ENCODE measurements at places on chromosomes 7 and 10.
A peak's percentile ranks its signal among the peaks of the same experiment; 100 is the strongest.

DNA sequence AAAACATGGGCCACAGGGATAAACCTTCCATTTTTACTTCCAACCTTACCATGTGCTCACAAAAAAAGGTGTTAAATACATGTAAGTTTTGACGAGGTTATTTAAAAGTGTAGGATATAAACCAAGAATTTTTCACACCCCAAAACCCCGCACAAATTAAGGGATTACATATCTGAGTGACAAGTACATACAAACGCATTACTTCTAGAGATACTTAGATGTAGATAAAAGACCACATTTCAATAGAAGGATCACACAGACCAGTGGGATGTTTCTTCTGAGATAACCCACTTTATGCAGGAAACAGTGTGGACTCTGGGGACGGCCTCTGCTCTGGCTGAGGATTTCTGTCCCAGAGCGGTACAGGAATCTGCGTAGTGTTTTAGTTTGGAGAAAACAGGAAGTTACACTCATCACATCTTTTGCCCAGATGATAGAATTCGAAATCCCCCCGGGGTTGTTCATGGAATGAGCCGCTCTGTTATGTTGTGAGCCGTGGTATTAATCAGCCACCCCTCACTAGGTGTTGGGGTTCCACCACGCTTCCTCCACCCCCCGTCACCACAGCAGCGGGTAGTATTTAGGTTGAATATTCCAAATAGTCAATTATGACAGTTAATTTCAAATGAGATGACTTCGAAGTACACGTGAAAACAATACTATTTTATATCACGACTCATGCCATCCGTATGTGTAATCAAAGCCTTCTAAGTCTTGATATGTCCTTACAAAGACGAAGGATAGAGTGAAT lies 1.3 kb upstream of the CUL1 start:
- peak; percentile 48 for DNase-seq

DNA sequence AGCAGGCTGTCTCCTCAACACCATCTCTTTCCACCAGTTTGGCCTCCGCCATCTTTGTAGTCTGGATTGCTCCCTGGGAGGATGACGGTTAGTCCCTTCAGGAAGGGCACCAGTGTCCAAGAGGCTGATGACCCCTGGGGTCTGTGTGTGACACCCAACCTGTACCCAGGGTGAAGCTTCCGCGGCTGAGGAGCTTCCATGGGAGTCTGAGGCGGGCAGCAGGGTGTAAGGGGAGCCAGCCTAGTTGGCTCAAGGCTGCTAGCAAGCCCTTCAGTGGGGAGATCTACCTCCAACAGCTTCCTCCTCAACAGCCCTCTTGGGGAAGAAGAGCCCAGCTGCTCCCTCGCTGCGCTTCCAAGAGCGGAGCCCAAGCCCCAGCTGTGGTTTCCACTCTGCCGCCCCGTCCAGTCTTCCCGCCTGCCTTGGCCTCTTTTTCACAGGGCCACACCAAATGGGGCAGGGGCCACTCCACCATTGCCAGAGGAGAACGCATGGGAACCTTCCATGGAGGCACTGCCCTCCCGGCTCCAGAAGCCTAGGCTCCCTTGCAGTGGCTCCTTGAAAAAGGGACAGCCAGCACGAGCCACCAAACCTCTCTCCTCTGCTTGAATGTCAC lies 57.4 kb downstream of the TMEM209 start:
- DNase-seq, result no peak

GRCh38 chr7:21671859-21672258 lies 129.0 kb downstream of the DNAH11 start:
- DNase-seq, result no peak

GRCh38 chr7:71182438-71182935 lies 50.5 kb downstream of the GALNT17 start:
- no peak for DNase-seq

DNA sequence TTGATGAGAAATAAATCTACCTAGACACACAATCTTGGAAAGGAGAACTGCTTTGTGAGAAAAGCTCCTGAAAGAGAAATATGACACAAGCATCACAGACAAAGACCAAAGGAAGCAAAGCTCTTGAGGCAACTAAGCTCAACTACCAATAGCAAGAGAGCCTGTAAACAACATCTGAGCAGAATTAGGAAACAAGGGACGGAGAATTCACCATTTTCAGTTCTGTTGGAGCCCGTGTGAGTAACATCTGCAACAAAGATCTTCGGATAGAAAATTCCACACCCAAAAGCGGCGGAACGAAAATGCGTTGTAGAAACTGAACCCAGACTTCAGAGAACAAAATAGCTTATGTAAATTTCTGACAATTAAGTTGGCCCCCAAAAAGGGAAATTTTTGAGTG lies 909.9 kb upstream of the MBL2 start:
- DNase-seq, result no peak

DNA sequence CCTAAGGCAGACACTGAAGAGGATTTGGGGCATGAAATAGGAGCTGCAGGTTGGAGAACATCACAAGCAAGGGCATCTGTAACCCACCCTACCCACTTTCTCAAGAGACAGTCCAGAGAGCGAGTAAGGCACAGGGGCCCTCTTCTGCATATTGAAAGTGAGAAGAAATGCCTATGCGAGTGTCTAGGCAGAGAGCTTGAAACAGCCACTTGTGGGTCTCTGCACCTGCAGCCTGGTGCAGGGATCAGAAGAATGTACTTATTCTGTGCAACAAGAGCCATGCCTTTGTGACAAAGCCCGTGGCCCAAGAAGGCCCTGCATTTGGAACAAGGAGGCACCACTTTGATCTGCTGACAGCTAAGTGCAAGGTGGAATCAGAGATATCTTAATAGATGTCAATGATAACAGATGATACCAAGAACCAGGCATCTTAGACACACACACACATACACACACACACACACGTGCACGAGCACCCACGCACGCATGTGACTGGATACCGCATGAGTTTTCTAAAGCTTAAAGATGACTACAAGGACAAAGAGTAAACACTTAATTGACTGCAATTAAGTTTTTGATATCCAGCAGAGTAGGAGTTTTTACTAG lies 89.3 kb downstream of the NPSR1 start:
- no peak for DNase-seq

GRCh38 chr7:26477381-26477990 lies 185.8 kb downstream of the SNX10 start:
- DNase-seq, result no peak

DNA sequence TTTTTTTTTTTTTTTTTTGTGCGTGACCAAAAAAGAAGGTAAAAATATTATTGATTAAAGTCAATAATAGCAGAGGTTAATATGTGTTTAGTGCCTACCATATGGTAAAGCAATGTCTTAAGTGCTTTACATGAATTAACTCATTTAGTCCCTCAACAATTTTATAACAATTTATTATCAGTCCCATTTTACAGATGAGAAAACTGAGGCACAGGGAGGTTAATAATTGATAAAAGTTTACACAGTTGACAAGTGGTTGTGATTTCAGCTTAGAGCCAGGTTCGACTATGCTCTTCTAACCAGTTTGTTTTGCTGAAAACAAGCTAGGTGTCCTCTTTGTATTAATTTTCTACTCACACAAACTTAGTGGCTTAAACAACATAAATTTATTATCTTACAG lies 67.0 kb downstream of the EXOC4 start:
- DNase-seq, result no peak

DNA sequence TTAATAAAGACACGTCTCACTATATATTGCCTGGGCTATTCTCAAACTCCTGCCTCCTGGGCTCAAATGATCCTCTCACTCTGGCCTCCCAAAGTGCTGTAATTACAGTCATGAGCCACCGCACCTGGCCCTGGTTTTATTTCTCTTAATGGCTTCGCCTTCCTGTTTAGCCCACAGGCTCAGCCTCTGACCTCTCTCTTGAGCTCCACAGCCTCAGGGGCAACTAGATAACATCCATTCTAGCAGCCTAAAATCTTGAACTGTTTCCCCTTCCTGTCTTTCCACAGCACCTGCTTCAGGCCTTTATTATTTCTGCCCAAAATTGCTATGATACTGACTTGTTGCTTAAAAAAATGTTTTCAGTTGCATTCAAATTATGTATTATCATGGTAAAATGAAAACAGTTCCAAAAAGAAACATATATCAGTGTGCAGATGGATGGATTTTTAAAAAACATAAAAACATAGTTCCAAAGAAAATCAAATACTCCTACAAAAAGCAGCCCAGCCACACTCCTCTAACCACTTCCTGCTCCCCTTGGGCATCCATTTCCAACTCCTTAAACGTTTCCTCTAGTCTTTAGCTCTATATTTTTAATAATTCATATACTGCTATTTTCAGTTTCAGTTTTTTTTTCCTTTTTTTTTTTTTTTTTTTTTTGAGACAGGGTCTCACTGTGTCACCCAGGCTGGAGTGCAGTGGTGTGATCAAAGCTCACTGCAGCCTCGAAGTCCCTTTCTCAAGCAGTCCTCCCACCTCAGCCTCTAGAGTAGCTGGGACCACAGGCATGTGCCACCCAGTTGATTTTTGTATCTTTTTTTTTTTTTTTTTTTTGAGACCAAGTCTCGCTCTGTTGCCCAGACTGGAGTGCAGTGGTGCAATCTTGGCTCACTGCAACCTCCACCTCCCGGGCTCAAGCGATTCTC lies 5.1 kb upstream of the BAZ1B start:
- DNase-seq, result no peak

DNA sequence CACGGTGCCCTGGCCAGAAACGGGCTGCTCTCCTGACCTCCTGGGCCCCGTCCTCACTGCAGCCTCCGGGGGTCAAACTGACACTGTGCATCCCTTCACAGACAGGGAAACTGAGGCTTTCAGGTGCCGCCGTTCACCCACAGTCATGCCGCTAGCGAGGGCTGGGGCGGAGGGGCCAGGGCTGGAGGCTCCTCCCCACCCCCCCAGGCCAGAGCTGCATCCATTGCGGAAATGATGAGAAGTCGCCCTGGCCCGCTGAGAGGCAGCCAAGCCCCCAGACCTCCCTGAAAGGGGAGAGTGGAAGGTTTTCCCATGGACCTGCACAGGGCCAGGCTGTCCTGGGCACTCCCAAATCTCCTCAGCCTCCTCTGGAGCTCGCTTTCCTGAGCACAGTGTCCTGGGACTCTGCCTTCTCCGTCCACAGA lies 16.5 kb upstream of the INPP5A start:
- no peak for DNase-seq

DNA sequence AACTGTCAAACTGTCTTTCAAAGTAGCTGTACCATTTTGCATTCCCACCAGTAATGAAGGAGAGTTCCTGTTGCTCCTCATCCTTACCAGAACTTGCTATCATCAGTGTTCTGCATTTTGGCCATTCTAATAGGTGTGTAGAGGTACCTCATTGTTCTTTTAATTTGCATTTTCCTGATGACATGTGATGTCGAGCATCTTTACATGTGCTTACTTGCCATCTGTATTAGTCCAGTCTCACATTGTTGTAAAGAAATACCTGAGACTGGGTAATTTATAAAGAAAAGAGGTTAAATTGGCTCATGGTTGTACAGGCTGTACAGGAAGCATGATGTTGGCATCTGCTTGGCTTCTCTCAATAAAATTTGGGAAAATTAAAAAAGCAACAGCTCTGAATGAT lies 38.7 kb upstream of the EEPD1 start:
- no peak for DNase-seq

DNA sequence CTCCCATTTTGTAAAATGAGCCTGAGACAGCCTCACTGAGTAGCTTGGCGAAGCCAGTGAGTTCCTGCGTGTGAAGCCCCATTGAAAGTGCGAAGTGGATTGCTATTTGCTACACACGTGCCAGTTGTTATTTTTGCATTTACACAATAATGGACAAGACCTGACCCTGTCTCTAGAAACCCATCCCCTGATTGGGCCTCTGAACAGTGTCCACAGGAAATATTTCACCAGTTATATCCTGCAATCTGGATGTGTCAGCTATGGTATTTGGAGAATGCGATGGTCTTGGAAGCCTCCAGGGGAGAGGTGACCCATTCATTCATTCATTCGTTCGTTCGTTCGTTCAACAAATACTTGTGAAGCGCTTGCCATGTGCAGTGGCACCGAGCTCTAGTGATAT lies 37.1 kb downstream of the COL13A1 start:
- DNase-seq, result no peak

- DNase-seq, result no peak
These were observed 276.2 kb upstream of the KLF14 start for GRCh38 chr7:131010029-131010716.

GRCh38 chr10:11164803-11165590 lies 147.3 kb downstream of the CELF2 start:
- DNase-seq, result peak; percentile 54

DNA sequence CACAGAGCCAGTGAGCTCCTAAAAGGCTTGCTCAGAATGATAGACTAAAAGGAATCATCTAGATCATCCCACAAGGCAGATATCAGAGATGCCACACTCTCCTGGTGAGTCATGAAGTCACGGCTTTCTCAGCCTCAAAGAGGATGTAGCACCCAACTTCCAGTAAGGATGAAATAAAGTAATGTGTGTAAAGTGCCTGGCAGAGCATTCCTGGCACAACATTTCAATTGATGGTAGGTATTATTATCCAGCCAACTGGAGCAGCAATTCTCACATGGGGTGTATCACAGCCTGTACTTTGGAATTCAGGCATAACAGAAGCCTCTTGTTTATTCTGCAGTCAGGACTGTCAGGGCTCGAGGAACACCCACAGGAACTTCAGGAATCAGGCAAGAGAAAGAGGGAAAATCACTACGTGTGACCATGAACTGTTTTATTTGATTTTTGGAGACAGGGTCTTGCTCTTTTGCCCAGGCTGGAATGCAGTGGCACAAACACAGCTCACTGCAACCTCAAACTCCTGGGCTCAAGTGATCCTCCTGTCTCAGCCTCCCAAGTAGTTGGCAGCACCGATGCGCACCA lies 5.3 kb upstream of the NAT16 start:
- no peak for DNase-seq

- DNase-seq, result no peak
These were observed 107.4 kb downstream of the EEPD1 start for GRCh38 chr7:36260481-36260880.

GRCh38 chr10:44325596-44326307 lies 59.1 kb downstream of the CXCL12 start:
- no peak for DNase-seq

- no peak for DNase-seq
These were observed 8.1 kb downstream of the STK17A start for GRCh38 chr7:43590862-43591557.

DNA sequence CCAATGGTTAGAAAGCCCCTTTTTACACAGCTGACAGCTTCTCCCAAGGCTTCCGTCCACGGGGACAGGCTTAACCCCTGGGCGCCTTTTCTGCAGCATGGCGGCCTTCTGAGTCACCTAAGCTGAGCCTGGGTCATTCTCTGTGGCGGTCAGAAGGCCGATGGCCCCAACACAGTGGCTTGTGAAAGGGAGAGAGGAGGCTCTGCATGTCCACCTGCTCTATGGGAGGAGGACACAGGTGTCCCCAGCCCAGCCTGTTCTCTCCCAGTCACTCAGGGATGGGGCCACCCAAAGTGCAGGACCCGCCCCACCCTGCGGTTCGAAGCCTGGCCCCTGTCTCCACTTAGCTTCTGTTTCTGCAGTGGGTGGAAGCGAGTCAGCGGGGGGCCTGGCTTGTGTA lies 20.4 kb upstream of the TTYH3 start:
- DNase-seq, result no peak
